ENCODE measurements at places on chromosomes 5 and 9. TPM values are rescaled to one million over a fixed set of nuclear protein-coding genes. Genes with fewer than 3 reads are reported as not detected.

SLC6A7 gene
- 0.44 TPM for total RNA-seq

GRCh38 chr5:122493091-122494021 is 181.3 kb downstream of the SNCAIP start:
- no peak overlapping the region for H3K4me3 ChIP-seq
- no peaks in the 10 kb centered on the region for H3K36me3 ChIP-seq
- H3K27ac ChIP-seq, result no peak overlapping the region
- no peaks in the 10 kb centered on the region for H3K27me3 ChIP-seq
- no peak for DNase-seq

DNA sequence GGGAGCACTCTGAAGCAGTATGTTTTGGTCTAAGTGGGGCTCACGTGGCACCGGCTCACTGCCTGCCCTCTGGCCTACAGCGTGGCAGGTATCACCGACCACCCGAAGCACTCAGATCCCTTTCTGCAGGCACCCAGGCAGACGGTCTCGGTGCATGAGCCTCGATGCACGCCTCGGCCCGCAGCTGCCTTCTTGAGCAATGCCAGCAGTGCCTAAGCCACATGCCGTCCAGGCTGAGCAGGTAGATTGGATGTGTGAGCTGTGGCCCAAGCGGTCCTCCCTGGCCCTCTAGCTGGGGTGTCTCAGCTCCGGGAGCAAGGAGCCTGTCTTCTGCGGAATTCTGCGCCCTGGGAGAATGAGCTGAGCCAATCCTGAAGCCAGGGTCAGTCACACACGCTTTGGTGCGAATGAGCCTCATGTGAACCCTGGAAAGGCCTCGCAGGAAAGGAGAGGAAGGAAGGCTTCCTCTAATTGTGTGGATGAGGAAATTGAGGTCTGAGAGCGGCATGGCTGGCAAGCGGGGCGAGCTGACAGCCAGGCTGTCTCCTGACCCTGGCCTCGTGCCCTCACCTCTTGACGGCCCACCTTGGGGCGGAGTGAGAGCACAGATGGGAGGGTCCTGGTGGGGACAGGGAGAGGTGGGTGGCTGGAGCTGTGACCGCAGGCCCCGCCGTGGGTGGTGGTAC is 14.4 kb downstream of the RXRA start:
- H3K27ac ChIP-seq, result peak overlapping the region; percentile 74
- H3K4me1 ChIP-seq, result peaks cover 98% of the 10 kb centered on the region
- H3K4me3 ChIP-seq, result peak overlapping the region; percentile 1
- H3K27me3 ChIP-seq, result no peaks in the 10 kb centered on the region
- DNase-seq, result no peak

- no peak for DNase-seq
- no peaks in the 10 kb centered on the region for H3K36me3 ChIP-seq
- H3K4me3 ChIP-seq, result no peak overlapping the region
- H3K4me1 ChIP-seq, result no peaks in the 10 kb centered on the region
- H3K27me3 ChIP-seq, result no peaks in the 10 kb centered on the region
Measured at GRCh38 chr5:82205005-82205404, 73.1 kb downstream of the RPS23 start.

DNA sequence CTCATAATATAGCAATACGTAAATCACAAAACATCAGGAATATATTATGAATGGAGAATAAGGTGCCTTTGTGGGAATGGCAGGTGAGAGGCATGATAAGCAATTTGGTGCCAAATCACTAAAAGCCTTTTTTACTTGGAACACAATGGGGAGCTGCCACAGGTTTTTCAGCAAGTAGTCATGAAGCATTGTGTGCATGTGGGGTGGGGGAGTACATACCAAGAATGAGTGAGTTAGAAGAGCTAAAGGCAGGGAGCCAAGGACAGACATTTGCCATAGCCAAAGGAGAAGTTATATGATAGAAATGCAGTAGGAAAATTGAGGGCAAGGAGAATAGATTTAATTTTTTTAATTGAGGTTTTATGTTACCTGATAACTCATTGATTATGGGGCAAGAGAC is 445.0 kb upstream of the SMC2 start:
- no peaks in the 10 kb centered on the region for H3K27me3 ChIP-seq
- H3K4me1 ChIP-seq, result no peaks in the 10 kb centered on the region
- no peak overlapping the region for H3K4me3 ChIP-seq
- no peak for DNase-seq

DNA sequence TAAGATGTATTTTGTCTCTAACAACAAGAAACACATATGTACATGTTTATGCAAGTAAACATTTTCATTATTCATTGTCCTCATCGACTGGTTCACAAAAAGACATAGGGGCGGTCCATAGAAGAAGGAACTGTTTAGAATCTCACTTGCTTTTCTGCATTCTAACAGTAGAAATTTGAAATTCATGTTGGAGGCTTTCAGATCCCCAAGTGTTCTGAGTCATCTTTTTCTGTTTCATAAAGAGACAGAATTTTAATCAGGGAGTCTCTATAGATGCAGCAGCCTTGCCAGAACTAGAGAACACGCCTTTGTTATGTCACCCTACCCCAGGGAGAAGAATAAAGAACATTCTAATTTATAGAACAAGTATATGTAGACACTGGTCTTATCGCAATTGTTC is 324.3 kb downstream of the GABRG2 start:
- H3K27ac ChIP-seq, result no peak overlapping the region
- DNase-seq, result no peak
- no peaks in the 10 kb centered on the region for H3K27me3 ChIP-seq
- no peak overlapping the region for H3K4me3 ChIP-seq
- H3K36me3 ChIP-seq, result no peaks in the 10 kb centered on the region
- H3K4me1 ChIP-seq, result no peaks in the 10 kb centered on the region

GRCh38 chr9:16152276-16153101 is 599.6 kb downstream of the CCDC171 start:
- no peaks in the 10 kb centered on the region for H3K4me1 ChIP-seq
- no peak overlapping the region for H3K4me3 ChIP-seq
- DNase-seq, result no peak
- H3K27ac ChIP-seq, result no peak overlapping the region
- no peaks in the 10 kb centered on the region for H3K36me3 ChIP-seq
- no peaks in the 10 kb centered on the region for H3K27me3 ChIP-seq

PDE6A gene
- not detected for total RNA-seq

- no peak for DNase-seq
- no peak overlapping the region for H3K4me3 ChIP-seq
- peaks cover 6% of the 10 kb centered on the region for H3K4me1 ChIP-seq
Measured at GRCh38 chr9:95284162-95285080, 33.1 kb downstream of the FANCC start.

BAAT gene
- not detected for total RNA-seq

DNA sequence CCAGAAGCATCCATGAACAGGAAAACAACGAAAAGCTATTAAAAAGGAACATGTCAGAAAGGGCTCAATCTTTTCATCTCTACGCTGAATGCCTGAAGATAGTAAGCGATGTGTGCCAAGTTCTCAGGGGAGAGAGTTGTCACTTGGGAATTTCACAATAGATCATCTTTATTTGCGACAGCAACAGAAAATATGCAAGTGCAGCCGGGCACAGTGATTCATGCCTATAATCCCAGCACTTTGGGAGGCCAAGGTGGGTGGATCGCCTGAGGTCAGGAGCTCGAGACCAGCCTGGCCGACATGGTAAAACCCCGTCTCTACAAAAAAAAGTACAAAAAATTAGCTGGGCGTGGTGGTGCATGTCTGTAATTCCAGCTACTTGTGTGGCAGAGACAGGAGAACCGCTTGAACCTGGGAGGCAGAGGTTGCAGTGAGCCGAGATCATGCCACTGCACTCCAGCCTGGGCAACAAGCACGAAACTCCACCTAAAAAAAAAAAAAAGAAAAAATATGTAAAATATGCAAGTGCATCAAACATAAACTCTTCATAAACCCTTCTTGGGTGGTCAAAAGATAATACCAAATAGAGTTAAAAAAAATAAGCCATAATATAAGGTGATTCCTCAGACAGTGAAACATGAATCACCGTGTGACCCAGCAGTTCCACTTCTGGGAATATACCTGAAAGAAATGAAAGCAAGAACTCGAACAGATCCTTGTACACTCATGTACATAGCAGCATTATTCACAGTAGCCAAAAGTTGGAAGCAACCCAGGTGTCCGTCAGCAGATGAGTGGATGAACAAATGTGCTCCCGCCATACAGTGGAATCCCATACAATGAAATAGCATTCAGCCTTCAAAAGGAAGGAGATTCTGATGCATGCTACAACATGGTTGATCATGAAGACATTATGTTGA is 16.2 kb downstream of the SFXN1 start:
- no peak for DNase-seq
- peaks cover 28% of the 10 kb centered on the region for H3K36me3 ChIP-seq
- H3K27ac ChIP-seq, result no peak overlapping the region
- H3K4me3 ChIP-seq, result no peak overlapping the region
- H3K27me3 ChIP-seq, result no peaks in the 10 kb centered on the region
- no peaks in the 10 kb centered on the region for H3K4me1 ChIP-seq

GPR21 gene
- 1.6 TPM for total RNA-seq

DNA sequence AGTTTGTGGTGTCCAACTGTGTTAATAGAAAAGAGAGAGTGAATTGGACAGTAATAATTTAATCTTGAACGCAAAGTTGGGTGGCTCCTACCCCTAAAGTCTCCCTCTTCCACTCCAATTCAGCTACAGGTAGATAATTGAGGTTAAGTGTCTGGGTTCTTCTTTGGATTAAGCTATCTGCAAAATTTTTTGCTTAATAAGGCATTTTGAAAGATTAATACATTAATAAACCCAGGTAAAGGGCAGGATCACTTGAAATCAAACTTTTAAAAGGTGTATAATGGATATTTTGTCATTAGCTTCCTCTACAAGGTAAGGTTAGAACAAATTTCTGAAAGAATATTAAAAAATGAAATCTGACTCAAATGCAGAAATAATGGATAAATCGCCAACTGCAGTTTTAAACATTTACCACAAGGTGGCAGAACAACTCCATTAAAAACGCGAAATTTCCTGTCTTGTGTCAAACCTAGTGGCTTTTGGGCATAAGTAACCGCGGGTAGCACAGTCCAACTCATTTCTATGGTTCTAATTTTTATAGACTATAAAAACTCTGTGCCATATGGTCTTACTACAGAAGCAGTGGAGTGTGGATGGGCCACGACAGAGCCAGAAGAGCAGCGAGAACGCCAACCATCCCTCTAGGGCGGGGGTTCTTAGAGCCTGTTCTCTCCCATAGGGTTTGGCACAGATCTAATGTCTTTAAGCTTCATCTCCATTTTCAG is 276.5 kb downstream of the ARHGEF28 start:
- H3K27me3 ChIP-seq, result no peaks in the 10 kb centered on the region
- no peak overlapping the region for H3K4me3 ChIP-seq
- H3K36me3 ChIP-seq, result no peaks in the 10 kb centered on the region
- H3K27ac ChIP-seq, result no peak overlapping the region
- peaks cover 3% of the 10 kb centered on the region for H3K4me1 ChIP-seq

- no peak for DNase-seq
- no peaks in the 10 kb centered on the region for H3K36me3 ChIP-seq
- no peak overlapping the region for H3K27ac ChIP-seq
- H3K27me3 ChIP-seq, result no peaks in the 10 kb centered on the region
Measured at GRCh38 chr5:138789771-138790242, 36.6 kb downstream of the CTNNA1 start.

DNA sequence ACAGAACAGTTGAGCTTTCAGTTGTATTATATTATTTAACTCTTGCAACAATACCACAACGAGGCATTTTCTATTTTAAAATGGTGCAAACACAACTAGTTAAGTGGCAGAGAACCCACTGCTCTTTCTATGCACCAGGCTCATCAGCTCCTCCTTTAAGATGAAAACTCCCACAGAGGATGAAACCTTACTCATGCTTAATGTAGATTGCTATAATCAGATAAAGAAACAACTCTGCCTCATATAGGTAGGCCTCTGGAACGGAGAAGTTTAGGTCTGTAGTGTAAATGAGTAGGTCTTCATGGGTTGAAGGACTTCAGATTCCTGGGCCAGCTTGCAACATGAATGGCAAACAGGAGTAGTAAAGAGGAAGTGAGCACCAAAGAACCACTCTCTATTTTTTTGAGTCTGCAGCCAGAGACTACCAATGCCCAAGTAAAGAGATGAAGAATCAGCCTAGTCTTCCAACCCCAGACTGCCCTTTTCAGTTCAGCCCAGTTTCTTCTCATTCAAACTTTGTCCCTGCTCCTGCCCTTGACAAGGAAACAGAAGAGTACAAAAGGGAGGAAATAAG is 33.9 kb downstream of the HACD4 start:
- H3K4me3 ChIP-seq, result no peak overlapping the region
- DNase-seq, result no peak
- H3K27ac ChIP-seq, result no peak overlapping the region
- no peaks in the 10 kb centered on the region for H3K4me1 ChIP-seq

NMUR2 gene
- 0.15 TPM for total RNA-seq

DNA sequence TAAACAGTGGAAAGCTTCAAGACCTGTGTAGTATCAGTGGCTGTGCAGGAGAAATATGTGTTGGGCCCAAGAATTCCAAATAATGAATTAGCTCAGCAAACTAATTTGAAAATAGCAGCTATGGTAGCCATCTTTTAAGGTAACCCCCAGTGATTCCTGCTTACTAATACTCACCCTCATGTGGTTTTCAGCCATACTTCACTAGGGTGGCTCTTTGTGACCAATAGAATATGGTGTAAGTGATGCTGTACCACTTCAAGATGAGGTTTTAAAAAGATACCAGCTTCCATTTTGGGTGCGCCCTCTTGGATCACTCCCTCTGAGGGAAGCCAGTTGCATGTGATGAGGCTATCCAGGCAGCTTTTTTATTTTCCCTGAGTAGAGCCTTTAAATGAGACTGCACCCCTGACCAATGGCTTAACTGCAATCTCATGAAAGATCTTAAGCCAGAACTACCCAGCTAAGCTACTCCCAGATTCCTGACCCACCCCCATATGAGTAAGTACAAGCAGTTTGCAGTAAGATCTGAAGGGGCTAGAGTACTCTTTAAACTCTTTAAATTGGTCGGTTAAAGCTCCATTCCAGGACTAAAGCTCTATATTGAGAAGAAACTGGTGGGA is 58.3 kb downstream of the UHRF2 start:
- DNase-seq, result no peak
- no peaks in the 10 kb centered on the region for H3K27me3 ChIP-seq
- H3K27ac ChIP-seq, result no peak overlapping the region
- H3K4me3 ChIP-seq, result no peak overlapping the region
- no peaks in the 10 kb centered on the region for H3K36me3 ChIP-seq
- no peaks in the 10 kb centered on the region for H3K4me1 ChIP-seq

RMRP gene
- total RNA-seq, result 886 TPM

AIF1L gene
- total RNA-seq, result 9.2 TPM

DNA sequence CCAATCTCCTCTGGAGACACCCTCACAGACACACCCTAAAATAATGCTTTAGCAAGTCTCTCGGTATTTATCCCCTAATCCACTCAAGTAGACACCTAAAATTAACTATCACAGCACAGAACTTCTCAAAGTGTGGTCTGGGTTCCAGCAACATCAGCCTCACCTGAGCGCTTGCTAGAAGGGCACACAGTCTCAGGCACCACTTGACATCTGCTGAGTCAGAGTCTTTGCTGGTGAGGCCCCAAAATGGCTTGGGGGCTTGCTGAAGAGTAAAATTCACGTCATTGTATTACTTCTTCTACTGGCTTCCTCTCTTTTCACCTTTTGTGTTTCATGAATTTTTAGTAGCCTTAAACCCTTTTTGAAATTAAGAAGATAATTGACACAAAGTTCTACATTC is 9.0 kb downstream of the FOXB2 start:
- H3K4me1 ChIP-seq, result no peaks in the 10 kb centered on the region
- no peaks in the 10 kb centered on the region for H3K36me3 ChIP-seq
- H3K4me3 ChIP-seq, result no peak overlapping the region
- H3K27ac ChIP-seq, result no peak overlapping the region
